HFFc6 (cell line): ENCODE measurements at places on chromosomes 12 and 14. TPM values are rescaled to one million over a fixed set of nuclear protein-coding genes. Genes with fewer than 3 reads are reported as not detected.
A peak's percentile ranks its signal among the peaks of the same experiment; 100 is the strongest.

- no peak overlapping the region for H3K4me3 ChIP-seq
- H3K4me1 ChIP-seq: peaks cover 4% of the 10 kb centered on the region; the same call in 1 of the 2 replicates
- no peak for DNase-seq
- peaks cover 25% of the 10 kb centered on the region for H3K27me3 ChIP-seq
- no peak overlapping the region for H3K27ac ChIP-seq
Measured at GRCh38 chr14:100708425-100709288, 18.0 kb upstream of the DLK1 start.

DACT1 gene
- 3.9 to 4.5 TPM (median 4.4 TPM) in 3 replicates for total RNA-seq

DNA sequence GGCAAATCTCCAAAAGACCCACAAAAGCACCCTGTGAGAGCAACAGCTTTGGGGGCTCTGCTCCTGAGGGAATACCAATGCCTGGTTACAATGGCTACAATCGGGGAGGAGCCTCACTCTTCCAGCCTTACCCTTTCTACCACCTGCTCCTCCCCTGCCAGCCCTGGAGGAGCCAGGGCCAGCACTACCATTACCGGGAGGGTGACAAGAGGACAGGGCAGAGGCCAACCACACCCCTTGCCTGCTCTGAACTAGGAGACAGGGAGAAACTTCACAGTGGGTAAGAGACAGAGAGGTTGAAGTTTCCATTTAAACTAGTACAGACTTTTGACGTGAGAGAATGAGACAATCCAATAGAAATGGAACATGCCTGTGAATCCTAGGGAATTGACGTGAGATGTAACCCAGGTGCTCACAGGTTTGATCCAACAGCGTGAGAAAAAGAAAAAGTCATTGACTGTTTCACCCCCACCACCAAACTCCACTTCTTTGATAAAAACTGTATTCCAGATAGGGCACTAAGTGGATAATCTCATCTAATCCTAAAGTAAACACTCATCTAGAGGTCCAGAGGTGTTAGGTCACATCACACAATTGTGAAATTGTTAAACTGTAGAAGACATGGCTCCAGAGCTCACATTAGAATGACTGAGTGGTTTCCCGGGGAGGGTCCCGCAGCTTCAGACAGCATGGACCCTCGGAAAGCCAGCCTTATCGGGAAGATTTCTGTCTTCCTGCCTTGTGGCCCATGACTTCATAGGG lies 8.4 kb upstream of the TC2N start:
- H3K4me1 ChIP-seq: peaks cover 12% of the 10 kb centered on the region; the same call in 1 of the 2 replicates
- H3K27me3 ChIP-seq: peaks cover 4% of the 10 kb centered on the region
- DNase-seq: no peak
- H3K4me3 ChIP-seq: no peak overlapping the region

GRCh38 chr14:87059060-87059839 lies 933.7 kb downstream of the GALC start:
- no peak for DNase-seq
- no peaks in the 10 kb centered on the region; the same call in 1 of the 2 replicates for H3K27me3 ChIP-seq
- no peak overlapping the region for H3K27ac ChIP-seq
- H3K4me1 ChIP-seq: no peaks in the 10 kb centered on the region

DNA sequence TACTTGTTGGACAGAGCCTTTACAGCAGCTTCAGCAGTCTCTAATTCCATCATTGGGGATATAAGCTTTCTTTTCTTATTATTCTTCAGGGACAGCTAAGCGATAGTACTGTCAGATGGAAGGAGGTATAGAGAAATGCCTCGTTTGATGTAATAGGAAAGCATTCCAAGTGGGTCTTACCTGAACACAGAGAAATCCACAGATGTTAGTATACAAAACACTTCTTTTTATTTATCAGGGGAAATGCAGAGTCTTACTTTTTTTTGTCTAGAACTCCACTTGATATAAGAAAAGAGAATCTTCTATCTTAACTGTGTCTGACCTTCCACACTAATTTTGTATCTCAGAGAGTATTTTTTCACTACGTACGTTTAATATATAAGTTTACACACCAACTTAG lies 1.9 kb downstream of the SYT1 start:
- H3K27me3 ChIP-seq: peaks cover 6% of the 10 kb centered on the region
- H3K4me3 ChIP-seq: peak overlapping the region; percentile 94; the same call in 1 of the 2 replicates
- H3K4me1 ChIP-seq: peaks cover 34% of the 10 kb centered on the region
- H3K27ac ChIP-seq: no peak overlapping the region
- H3K36me3 ChIP-seq: no peaks in the 10 kb centered on the region

GRCh38 chr14:51844081-51844881 lies 16.1 kb upstream of the GNG2 start:
- no peaks in the 10 kb centered on the region for H3K36me3 ChIP-seq
- peaks cover 12% of the 10 kb centered on the region for H3K4me1 ChIP-seq
- DNase-seq: no peak
- H3K27ac ChIP-seq: no peak overlapping the region
- no peak overlapping the region for H3K4me3 ChIP-seq
- peaks cover 30% of the 10 kb centered on the region for H3K27me3 ChIP-seq

LYZ gene
- not detected in 3 replicates for total RNA-seq

E2F7 gene
- total RNA-seq: 6.9 to 21.7 TPM (median 16.1 TPM) in 3 replicates

KRT2 gene
- not detected in 3 replicates for total RNA-seq

GRCh38 chr12:79127271-79127751 lies 262.7 kb downstream of the SYT1 start:
- no peak overlapping the region for H3K4me3 ChIP-seq
- no peaks in the 10 kb centered on the region; the same call in 1 of the 2 replicates for H3K27me3 ChIP-seq
- peaks cover 26% of the 10 kb centered on the region for H3K4me1 ChIP-seq
- H3K27ac ChIP-seq: peak overlapping the region; percentile 62
